NCI-H774 (cell line): ENCODE measurements at places on chromosomes 11 and 22.

DNA sequence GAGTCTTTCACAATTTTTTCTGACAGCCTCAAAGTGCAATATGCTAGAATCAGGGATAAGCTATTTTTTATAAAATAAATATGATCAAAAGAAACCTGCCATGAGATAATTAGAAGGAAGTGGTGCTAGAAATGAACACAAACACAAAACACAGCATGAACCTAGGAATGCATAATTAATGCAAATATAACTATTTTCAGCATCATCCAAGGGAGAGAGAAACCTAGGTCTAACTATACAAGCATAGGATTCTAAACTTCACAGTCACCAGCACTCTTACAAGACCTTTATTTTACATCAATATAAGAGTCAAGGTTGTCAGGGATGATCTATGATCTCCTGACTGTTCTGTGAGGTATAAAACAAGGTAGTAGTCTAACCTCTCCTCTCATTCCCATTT is 29.2 kb downstream of the TTC28 start:
- DNase-seq: no peak

GRCh38 chr11:12291766-12292165 is 85.6 kb upstream of the PARVA start:
- no peak for DNase-seq

DNA sequence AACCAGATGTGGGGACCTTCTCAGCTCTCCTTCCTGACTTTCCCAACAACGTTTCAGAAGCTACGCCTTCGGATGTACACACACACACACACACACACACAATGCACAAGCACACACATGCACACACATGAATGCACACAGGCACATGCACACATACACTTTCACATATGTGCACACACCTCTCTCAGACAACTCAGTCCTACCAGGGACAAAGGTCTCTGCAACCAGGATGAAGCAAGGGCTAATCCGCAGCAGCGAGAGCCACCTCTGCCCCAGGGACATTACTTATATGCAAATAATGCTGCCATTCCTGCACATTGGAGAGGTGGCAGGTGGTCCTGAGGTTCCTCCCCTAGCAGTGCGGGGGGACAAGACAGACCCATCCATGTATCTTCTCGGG is 27.4 kb upstream of the LINC01488 start:
- DNase-seq: no peak

GRCh38 chr22:42967933-42968332 is 47.0 kb downstream of the PACSIN2 start:
- DNase-seq: no peak
